ELR (cell line): ENCODE measurements at places on chromosomes 7 and 10.

DNA sequence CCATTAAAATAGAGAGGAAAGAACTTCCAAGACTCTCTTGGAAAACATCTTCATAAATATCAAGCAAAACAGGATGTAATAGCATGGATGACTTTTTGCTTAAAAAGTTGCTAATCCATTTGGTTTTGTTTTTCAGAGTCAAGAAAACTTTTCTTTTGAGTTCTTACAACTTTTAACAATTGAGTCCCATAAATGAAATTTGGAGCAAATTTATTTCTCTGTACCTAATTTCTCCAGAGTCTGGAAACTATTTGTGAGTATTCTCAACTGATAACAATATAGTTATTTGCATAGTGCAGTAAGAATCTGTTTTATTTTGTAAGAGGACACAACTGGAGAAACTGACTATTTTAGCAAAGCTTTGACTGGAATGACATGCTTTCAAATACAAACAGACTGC lies 606.3 kb upstream of the IGFBP3 start:
- peak; percentile 13 for DNase-seq

DNA sequence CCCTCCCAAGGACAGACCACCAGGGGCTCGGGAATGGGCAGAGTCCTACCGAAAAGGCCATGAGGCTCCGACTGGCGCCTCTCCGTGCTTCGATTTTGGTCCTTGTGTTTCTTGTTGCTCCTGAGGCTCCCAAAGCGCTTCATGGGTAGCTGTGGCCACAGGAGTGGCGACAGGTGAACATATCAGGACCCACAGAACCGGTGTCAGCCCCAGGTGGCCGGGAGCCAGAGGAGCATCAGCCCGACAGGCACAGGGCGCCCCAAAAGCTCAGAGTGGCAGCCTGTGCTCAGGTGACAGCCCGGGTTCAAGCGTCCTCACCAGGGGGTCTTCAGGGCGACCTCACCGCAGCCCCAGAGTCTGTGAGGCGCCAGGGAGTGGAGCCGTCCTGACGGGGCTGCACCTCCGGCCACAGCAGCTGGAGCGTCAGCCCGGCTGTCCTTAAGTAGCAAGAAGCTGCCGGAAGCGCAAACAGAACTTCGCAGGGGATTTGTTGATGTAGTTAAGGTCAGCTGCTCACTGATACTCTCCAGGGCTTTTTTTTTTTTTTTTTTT lies 141.0 kb downstream of the PRKAG2 start:
- DNase-seq: no peak

DNA sequence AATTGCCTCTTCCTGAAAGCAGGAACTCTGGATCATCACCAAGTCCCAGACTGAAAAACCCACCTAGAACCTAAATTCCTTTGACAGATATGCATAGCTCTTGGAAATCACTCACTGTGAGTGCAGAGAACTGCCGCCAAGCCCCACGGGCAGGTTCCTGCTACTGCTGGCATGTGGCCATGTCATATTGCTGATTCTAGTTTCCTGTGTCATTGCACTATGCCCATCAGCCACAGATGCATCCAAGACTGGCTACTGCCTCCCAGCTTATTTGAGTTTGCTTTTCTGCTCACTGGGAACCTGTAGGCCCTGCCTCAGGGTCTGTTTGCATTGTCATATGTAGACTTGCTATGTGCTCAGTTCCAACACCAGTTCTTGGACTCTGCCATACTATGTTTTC lies 786.0 kb downstream of the GRID1 start:
- no peak for DNase-seq

DNA sequence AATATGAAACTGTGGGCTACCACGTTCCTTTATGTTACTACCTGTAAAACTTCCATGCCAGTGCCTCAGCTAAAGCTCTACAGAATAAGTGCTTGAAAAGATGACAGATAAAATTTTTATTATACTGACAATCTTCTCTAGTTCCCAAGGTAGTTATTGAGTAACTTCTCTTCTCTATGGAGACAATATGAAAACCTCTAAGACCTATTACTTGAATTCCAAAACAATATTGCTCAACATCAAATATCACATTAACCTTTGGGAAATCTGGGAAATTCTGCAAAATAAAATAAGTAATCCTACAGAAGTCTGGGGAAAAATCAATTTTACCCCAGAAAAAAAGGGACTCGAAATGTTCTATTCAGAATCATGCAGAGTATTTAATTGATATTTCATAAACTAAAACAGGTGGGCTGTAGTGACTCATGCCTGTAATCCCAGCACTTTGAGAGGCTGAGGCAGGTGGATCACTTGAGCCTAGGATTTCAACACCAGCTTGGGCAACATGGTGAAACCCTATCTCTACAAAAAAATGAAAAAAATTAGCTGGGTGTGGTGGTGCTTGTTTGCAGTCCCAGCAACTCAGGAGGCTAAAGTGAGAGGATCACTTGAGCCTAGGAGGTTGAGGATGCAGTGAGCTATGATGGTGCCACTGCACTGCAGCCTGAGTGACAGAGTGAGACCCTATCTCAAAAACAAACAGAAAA lies 23.8 kb upstream of the ANK3 start:
- DNase-seq: no peak

DNA sequence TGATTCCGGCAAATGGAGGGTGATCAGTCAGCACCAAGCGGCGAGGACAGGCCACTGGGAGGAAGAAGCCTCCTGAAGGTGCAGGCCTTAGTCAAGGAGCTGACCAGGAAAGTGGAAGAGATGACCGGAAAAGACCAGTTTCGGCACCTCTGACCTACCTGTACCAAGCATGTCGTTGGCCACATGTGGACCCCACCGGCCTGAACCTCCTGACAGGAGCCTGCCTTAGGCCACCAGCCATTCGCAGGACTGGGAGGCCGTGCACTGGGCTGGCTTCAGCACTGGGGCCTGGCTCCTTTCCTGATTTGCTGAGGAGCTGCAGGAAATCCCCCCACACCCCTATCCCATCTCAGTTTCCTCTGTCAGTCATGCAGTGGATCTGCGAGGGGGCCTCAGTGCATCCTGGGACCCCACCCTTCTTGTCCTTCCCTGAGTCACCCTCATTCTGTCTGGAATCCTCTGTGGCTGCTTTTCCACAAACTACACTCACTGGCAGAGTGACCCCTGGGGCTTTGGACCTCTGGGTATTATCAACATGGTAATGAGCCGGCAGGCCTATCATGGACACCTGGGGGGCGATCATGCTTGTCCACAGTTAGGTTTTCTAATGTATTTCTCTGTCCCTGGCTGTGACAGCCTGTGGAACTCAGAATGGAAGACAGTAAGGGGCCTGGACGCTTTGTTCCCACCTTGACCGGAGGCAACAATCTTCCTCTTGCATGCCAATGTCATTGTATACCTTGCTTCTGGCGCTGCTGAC lies 33.0 kb downstream of the RAMP3 start:
- DNase-seq: no peak

DNA sequence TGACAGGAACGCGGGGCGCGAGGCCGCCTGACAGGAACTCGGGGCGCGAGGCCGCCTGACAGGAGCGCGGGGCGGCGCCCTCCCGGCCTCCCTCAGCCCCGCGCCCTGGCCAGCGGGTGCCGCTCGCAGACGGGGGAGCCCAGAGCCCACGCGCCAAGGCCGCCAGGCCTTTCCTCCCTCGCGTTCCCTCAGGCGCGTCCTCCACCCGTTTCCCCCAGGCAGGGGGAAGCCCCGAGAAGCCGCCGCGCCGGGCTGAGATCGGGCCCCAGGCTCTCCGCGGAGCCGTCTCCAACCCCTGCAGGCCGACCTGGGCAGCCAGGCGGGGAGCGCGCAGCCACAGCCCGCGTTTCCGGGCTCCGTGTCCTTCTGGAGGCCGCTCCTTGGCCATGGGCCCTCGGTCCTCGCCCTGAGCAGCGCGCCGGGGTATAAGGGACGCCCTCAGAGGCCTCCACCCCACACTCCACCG lies 17.7 kb downstream of the PTPRN2 start:
- no peak for DNase-seq

DNA sequence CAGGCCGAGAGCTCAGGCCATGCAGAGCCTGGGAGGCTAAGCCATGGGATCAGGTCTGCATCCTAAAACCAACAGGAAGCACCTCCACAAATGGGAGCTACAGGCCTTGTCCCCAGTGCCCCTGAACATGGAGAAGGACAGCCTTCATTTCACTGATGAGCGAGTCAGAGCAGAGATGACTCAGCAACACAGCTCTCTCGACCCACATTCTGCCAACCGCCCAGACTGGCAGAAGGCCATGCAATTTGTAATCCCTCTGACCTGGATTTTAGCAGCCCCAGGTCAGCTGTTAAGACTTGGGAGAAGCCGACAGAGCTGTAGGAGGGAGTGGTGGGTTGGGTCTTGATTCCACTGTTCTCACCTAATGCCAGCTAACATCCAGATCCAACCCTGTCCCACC lies 25.5 kb downstream of the VOPP1 start:
- DNase-seq: peak; percentile 86

GRCh38 chr10:34319197-34319846 lies 495.8 kb downstream of the PARD3 start:
- peak; percentile 92 for DNase-seq

DNA sequence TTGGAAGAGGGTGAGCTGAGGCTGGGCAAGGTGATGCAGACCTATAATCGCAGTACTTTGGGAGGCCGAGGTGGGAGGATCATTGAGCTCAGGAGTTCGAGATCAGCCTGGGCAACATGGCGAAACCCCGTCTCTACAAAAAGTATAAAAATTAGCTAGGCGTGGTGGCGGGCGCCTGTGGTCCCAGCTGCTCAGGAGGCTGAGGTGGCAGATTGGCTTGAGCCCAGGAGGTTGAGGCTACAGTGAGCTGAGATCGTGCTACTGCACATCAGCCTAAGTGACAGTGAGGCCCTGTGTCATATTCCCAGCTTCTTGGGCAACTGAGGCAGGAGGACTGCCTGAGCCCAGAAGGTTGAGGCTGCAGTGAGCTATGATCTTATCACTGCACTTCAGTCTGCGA lies 13.6 kb downstream of the BMPR1A start:
- DNase-seq: no peak

- DNase-seq: no peak
Measured at GRCh38 chr10:74730246-74730645, 96.2 kb upstream of the KAT6B start.

DNA sequence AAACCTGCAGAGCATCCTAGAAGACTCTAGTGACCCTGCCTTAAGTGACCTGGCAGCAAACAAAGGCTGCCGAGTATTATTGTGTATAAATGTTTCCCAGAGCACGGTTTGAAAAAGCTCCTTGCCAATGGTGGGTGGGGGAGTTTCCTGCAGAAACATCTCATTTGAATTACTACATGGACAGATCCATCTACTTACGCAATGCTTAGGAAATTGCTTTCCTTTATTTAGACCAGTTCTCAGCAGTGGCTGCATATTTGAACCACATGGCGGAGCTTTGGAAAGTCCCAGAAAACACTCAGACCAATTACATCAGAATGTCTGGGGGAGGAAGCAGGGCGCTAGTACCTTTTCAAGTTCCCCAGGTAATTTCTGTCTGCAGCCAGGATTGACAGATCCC lies 560.9 kb downstream of the SDK1 start:
- peak; percentile 6 for DNase-seq

- no peak for DNase-seq
Measured at GRCh38 chr7:87447116-87447635, 28.3 kb downstream of the ABCB4 start.

- DNase-seq: peak; percentile 51
Measured at GRCh38 chr7:155412416-155413253, 45.3 kb upstream of the EN2 start.

DNA sequence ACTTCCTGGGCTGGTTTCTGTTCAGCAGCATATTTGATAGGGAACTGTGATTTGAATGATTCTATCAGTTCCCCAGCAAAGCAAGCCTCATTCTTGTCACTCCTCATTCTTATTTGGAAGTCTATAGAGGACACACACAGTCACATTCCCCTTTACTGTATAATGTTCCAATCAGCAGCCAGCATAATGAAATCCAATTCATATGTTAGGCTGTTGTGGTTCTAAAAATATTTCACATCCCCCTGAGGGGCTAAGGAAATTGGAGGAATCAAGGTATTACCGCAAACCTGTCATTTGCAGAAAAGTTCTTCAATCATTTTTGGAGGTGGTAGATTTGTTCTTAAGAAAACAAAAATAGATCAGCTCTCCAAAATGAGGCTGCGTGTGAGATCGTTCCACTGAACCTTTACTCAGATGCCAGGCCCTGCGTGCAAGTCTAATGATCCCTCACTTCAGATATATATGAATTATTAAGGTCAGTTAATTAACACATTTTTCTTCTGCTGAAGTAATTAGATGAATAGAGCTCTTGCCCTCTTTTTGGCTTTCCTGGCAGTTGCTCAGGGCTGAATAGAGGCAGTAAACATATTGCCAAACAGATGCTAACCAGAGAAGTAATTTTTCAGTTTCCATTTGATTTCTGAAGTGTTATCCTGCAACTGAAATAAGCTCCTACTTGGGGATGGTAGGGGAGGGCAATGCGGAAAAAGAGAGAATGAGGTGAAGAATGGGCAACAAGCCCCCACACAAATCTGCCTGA lies 31.8 kb downstream of the LSMEM1 start:
- DNase-seq: no peak

GRCh38 chr7:117092785-117093184 lies 139.5 kb downstream of the ST7 start:
- DNase-seq: no peak

DNA sequence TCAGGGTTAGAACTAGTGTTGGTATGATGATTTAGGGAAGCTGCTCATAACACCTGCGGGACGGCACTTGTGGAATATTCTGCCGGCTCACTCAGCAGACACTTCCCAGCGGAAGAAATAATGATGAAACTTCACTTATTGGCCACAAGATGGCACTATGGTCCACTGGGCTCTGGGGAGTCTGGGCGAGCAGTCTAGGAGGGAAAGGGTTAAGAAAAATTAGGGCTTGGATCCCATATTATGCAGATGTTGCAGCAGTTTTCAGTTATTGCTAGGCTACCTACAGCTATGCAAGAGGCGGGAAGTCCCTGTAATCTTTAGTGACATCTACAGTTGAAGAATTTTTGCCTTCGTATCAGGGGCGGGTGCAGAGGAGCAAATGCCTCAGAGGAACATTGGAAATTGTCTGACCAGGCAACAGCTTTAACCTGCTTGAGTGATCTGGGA lies 238.7 kb upstream of the PRSS58 start:
- DNase-seq: peak; percentile 56

- no peak for DNase-seq
Measured at GRCh38 chr7:2084781-2085505, 147.8 kb downstream of the MAD1L1 start.

DNA sequence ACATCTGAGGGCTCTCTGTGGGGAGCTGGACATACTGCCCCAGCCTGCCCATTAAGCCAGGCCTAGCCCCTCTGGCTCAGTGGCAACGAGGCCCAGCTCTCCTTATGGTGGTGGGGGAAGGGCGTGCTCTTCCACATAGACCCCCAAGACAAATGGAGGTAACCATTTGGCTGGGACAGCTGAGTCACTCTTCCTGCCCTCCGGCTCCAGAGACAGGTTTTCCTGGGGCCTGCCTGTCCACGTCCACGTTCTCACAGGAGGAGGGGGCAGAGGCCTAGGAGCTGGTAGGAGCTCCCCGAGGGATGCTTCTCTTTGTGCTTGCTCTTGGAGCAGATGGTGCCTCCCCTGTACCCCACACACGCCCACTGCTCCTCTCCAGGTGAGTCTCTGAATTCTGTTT lies 33.5 kb downstream of the TSPAN15 start:
- DNase-seq: no peak

DNA sequence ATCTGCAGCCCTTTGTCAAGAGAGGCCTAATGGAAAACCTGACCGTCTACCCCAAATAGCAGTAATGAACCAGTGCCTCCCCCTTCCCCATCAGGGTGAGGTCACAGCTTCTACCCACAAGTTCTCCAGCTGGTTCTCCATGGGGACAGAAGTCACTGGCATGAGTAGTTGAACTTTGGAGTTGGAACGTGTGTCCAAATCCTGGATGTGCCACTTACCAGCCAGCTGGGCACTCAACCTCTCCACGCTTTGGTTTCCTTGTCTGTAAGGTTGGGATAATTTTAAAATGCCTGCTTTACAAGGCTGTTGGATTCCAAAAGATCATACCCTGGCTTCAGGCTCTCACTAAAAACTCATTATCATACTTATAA lies 25.6 kb downstream of the PRLHR start:
- DNase-seq: no peak
